ENCODE measurements at places on chromosomes 12 and 14.

- no peak for DNase-seq
Observed at GRCh38 chr14:56694609-56695008, 115.0 kb downstream of the TMEM260 start.

DNA sequence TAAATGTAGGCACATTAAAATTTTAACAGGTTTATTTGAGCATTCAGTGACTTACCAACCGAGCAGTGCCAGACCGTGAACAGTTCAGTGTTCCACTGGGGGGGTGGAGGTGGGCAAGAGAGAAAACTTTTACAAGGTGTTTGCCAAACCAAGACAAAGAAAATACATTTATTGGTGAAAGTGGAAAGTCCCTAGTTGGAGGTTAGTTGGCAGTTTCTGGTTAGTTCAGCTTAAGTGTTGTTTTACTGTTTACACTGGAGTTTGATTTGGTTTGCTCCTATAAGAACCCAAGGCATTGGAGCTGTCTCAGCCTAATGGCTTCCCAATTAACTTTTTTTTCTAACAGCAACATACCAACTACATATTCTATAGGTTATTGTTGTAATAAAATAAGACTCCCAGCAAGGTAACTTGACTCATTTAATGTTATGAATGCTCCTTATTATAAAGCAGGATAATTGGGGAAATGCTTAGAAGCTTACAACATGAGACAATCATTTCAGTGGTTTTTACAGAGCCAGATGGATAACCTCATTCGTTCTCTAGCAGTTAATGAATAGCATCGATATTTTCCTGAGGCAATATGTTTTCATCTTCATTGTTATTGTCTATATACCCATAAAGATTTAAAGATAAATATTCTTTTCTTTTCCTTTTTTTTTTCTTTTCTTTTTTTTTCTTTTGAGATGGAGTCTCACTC, 115.8 kb downstream of the ETNK1 start:
- DNase-seq: no peak

GRCh38 chr12:73531752-73532151, 1005.9 kb upstream of the ATXN7L3B start:
- no peak for DNase-seq

DNA sequence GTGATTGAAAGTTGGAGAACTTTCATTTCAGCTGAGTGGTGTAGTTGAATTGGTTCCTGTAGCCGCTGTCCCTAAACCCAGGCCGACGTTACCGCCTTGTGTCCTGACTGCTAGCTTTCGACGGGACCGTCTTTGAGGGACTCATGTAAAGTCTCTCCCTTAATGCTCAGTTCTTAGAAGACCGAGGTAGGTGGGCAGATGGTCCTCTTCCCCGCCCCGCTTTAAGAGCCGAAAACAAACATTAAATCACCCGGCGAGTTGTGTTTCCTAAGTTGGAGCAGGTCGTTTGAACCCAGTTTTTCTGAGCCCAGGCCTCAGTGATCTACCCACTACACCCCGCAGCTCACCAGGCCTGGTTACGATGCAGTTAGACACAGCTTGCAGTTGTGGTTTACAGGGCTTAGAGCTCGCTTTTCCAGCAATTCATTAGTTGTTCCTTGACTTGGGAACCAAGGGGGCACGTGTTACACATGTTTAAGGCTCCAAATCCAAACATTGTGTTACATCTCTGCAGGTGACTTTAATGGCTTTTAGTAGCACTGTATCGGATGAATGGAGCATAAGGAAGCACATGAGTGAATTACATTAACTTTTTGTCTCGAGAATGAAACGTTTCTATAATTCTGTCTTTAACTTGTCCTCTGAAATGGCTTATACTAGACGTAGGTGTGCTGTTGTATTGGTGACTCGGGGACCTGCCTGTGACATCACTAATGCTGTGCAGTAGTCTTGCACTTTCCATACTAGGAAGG, 790 bp downstream of the NEDD1 start:
- peak; percentile 37 for DNase-seq

DNA sequence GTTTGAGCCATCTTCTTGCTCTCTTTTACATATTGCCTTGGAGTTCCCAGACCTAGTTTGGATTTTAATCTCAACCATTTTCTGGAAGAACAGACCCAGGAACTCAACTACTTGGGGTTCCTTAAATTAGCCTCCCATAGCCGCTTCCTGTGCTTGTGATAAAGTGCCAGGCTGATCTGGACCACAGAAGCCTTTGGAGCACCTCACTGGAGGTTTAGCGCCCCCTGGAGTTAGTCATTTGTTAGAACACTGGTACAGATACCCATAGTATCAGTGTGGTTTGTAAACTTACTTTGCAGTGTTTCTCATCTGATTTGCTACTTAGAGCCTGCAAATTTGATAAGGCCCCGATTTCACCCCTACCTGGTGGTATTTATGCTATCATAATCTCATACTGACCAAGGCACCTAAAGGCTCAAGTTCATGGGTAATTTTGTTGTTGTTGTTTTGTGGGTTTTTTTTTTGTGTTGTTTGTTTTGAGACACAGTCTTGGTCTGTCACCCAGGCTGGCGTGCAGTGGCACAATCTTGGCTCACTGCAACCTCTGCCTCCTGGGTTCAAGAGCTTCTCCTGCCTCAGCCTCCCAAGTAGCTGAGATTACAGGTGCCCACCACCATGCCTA, 3.7 kb downstream of the UNC119B start:
- DNase-seq: peak; percentile 86

- no peak for DNase-seq
Observed at GRCh38 chr14:84272290-84272721, 1257.6 kb upstream of the FLRT2 start.

Measured in GM03348 (cell line).